Smooth muscle cell of the brain vasculature (primary cell): ENCODE measurements at places on chromosomes 6 and 20.

- DNase-seq, result no peak
Measured at GRCh38 chr6:44471271-44471981, 83.9 kb downstream of the CDC5L start.

DNA sequence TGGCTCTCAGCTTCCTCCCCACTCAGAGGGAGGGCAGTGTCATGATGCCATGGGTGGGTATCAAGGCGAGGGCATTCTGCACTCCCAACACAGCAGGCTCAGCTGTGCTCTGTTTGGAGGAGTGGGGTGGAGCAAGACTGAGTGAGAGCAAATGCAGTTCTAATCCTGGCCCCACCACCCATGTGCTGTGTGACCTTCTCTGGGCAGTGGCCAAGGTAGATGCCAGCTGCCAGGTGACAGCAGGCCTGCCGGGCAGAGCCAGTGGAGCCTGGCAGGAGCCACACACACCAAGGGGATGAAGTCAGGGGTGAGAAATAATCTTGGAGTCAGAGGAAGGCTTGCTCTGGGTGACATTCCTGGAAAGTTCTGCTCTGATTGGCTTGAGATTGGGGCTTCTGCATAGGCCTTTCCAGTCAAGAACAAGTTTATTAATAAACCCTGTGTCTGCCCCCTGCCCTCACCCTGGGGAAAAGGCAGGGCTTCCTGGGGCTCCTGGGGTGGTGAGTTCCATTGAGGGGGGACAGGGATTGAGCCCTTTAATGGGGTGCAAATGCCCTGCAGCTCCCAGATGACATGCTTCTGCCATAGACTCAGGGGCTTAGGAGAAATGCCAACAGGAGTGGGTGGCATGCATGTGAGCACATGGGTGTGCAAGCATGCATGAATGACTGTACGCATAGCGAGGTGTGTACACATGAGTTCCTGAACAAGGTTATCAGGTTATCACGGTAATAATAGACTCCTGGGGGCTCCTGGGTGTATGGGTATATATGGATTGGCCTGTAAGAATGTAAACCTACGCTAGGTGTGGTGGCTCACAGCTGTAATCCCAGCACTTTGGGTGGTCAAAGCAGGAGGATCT, 134.2 kb downstream of the MRPL14 start:
- no peak for DNase-seq

- DNase-seq, result no peak
Measured at GRCh38 chr6:113893866-113894265, 36.7 kb downstream of the MARCKS start.

- DNase-seq, result no peak
Measured at GRCh38 chr6:129440691-129441090, 269.3 kb downstream of the ARHGAP18 start.

- DNase-seq, result no peak
Measured at GRCh38 chr6:127352524-127352923, 9.1 kb upstream of the ECHDC1 start.

- no peak for DNase-seq
Measured at GRCh38 chr6:121506761-121507754, 71.6 kb downstream of the GJA1 start.

DNA sequence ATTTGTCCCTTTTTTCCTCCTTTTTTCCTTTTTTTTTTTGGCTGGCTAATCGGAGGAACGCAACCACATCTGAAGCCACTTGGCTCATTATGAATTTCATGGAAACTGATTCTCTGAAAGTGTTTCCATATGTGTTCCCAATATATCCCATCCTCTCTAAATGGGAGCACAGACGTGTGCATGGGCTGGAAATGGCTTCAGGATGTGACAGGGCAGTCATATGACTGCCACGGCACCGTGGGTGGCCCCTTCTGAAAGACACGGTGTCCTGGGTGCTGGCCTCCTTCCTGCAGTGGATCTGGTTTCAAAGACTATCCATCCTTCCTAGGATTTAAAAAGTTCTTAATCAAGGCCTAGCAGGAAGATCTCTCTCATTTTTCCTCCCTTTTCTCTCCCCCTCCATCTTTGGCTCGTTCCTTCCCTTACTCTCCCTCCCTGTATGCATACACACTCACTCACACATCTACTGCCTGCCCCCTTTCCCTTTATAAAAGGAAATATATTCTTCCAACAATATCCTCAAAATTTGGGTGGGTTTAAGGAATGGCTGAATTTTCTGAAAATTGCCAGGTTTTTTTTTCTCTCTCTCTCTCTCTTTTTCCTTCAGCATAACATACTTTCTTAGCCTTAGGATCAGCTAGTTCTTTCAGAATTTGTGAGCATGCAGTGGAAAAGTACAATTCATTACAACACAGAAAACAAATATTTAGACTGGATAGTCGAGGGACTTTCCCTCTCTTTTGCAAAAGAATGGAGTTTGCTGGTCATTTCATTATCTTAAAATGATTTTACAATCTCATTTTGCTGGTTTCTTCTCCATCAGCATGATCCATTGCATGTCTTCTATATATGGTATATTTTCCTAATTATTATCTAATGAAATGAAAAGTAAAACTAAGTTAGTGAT, 161.2 kb upstream of the SUPT3H start:
- DNase-seq, result no peak

DNA sequence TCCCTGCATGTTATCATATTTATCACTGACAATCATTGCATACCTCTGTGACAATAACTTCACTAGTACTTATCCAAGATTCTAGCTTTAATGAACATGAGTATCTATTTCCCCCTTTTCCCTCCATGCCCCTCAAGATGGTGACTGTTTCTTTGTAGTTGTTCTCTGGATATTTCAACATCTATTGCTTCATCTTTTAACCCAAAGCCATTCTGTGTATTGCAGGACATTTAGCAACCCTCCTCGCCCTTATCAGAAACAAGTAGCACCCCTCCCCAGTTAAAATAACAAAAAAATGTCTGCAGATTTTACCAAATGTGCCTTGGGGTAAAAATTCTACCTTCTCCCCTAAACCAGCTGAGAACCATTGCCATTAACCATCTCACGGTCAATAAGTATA, 979.8 kb upstream of the MANEA start:
- DNase-seq, result no peak

DNA sequence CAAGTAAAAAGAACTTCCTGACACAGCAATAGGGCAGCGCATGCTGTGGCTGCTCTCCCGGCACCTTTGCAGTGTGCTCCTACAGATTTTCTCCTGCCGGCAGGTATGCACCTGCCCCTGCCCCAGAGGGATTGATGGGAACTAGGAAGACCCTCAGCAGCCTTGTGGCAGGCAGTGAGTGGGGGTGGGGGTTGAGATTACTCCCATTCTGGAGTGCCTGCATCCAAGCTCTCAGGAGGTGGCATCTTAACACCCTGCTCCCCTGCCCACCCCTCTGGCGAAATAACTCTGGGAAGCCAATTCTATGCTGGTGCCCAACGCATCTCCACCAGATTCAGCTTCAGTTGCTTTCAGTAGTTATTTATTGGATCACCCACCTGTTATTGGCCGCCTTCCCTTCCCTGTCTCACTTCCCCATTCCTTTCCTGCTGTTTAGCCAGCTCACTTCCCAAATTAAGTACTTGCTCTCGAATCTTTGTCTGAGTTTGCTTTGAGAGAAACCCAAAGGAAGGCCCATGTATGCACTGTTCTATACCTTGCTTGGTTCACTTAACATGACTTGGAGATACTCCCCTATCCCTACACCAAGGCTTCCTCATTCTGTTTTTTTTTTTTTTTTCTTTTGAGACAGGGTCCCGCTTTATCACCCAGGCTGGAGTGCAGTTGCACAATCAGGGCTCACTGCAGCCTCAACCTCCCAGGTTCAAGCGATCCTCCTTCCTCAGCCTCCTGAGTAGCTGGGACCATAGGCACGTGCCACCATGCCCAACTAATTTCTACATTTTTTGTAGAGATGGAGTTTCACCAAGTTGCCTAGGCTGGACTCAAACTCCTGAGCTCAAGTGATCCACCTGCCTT, 29.3 kb upstream of the SLC23A2 start:
- no peak for DNase-seq

- no peak for DNase-seq
Measured at GRCh38 chr6:168122011-168122410, 43.0 kb upstream of the FRMD1 start.

GRCh38 chr6:156938143-156938542, 161.0 kb downstream of the ARID1B start:
- DNase-seq, result no peak

- DNase-seq, result no peak
Measured at GRCh38 chr6:33962246-33963027, 158.6 kb upstream of the MLN start.

DNA sequence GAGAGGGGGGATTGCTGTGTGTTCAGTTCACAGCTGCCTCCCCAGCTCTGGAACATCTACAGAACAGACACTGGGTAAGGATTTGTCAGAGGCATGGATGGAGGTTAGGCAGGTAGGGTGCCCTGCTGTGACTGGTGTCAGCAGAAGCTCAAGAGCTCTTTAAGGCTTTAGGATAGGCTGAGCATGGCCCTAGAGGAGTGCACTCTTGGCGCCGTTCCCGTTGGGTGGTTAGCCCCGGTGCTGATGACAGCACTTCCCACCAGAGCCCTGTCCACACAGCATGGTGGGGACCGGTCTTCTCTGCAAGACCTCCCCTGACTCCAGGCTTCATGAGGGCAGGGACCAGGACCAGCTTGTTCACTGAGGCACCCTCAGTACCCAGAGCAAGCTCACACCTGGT, 262.0 kb downstream of the BMP7 start:
- no peak for DNase-seq

DNA sequence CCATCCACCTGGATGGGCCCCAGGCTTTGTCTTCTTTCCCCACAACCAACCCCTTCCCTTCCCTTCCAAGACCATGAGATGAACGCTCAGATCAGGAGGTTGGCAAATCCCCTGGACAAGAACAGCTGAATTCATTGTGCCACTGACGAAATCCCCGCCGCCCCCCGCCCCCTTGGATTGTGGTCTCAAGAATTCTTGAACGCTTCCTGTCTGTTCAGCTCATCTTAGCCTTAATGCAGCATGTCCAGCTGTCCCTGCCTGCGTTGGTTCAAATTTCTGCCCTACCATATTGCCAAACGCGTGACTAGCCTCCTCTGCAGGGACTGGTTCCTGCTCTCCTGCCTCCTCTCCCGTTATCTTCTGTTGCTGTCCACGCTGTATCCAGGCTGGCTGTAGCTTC, 133.2 kb downstream of the CDH4 start:
- no peak for DNase-seq

GRCh38 chr6:75437421-75437891, 56.1 kb downstream of the FILIP1 start:
- DNase-seq, result no peak

GRCh38 chr6:68473433-68474210, 161.5 kb upstream of the ADGRB3 start:
- DNase-seq, result no peak

GRCh38 chr6:25473447-25473846, 178.6 kb upstream of the SCGN start:
- DNase-seq, result no peak

DNA sequence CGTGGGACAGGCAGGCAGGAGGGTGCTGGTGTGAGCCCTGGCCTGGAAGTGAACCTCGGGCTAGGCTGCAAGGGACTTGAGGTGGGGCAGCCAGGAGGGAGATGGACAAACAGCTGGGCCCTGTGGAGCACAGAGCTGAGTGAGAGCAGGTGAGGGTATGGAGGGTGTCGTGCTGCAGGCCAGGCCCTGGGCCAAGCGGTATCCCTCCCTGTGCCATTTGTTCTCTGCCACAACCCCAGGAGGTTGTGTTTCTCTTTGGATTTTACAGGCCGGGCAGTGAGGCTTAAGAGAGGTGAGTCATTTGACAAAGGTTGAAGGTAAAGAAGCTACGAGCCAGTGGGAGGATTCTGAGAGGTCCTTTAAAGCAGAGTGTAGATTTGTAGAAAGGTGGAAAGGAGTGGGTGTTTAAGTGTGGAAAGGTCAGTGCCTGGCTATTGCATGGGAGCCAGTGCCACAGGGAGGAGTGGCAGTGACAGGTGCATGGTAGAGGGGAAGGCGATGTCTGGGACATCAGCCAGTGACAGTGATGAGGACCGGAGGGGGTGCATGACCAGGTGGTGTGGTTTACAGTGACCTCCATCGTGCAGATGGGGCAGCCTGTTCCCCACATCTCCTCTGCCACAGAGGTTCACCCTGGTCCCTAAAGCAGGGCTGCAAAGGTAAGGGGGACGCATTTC, 39.8 kb downstream of the GMPR start:
- no peak for DNase-seq

DNA sequence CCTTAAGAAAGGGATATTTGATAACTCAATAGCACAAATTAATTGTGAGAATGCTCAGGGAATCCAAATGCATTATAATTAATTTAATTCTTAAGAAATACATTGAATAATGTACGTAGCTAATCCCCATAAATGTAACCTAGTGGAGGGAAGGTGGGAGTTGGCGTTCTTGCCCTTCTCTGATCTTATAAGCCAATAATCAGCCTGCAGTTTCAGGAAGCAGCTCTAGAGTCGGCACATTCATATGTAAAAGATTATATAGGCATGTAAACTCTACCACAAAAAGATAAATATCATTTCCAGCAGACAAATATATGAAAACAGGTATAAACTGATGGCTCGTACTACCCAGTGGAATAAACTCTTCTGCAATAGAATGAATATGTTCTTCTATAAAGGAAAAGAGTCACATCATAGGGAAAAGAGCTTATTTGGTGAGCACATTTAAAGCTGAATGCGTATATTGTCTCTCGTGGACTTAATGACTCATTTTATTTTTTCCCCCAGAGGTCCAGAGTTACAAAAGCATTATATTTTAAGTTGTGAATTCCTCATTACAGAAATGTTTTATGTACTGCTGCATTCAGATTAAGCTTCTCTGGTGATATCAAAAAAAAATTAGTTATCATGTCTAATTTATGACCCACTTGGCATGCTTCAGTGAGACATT, 112.2 kb downstream of the TFAP2A start:
- DNase-seq, result no peak

- DNase-seq, result no peak
Measured at GRCh38 chr6:157278171-157278570, 45.1 kb downstream of the TMEM242 start.
